Keratinocyte (primary cell): ENCODE measurements at places on chromosomes 4 and X. TPM values are rescaled to one million over a fixed set of nuclear protein-coding genes. Genes with fewer than 3 reads are reported as not detected.

- no peak for DNase-seq
Measured at GRCh38 chr4:47451657-47452056, 11.8 kb downstream of the COMMD8 start.

- no peak for DNase-seq
Measured at GRCh38 chrX:22481436-22481835, 208.7 kb downstream of the CBLL2 start.

GRCh38 chrX:8183346-8183745 is 12.3 kb upstream of the VCX2 start:
- DNase-seq, result no peak

The MID1 gene
- 4.7 to 15.4 TPM (median 9.2 TPM) in 3 replicates for polyA plus RNA-seq

The GLRA3 gene
- not detected in 3 replicates for polyA plus RNA-seq

GRCh38 chrX:137430301-137430700 is 135.6 kb upstream of the ZIC3 start:
- DNase-seq, result no peak

The CENPC gene
- 3.9 to 7.9 TPM (median 4.5 TPM) in 3 replicates for polyA plus RNA-seq

The PLS3 gene
- polyA plus RNA-seq, result 278 to 457 TPM (median 317 TPM) in 3 replicates

- no peak for DNase-seq
Measured at GRCh38 chrX:23493941-23494374, 159.3 kb downstream of the PTCHD1 start.

- DNase-seq, result no peak
Measured at GRCh38 chr4:183618681-183619080, 40.3 kb downstream of the RWDD4 start.

The AVPR2 gene
- not detected in 3 replicates for polyA plus RNA-seq

DNA sequence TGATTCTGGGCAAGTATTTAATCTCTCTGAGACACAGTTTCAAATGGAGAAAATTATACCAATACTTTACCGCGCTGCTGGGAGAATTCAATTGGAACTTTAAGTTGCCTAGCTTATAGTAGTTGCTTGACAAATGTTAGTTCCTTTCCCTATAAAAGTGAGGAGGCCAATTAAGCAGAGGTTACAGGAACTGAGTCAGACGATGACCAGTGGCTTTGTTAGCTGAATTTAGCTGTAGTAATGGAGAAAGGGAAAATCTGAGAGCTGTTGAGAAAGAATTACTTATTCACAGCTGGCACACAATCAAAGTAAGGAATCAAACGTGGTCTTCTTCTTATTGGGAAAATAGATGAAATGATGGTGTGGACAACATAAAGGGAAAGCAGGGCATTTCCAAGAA is 29.6 kb downstream of the SMARCA1 start:
- DNase-seq, result no peak

GRCh38 chr4:119679251-119679650 is 50.6 kb upstream of the PDE5A start:
- DNase-seq, result no peak

DNA sequence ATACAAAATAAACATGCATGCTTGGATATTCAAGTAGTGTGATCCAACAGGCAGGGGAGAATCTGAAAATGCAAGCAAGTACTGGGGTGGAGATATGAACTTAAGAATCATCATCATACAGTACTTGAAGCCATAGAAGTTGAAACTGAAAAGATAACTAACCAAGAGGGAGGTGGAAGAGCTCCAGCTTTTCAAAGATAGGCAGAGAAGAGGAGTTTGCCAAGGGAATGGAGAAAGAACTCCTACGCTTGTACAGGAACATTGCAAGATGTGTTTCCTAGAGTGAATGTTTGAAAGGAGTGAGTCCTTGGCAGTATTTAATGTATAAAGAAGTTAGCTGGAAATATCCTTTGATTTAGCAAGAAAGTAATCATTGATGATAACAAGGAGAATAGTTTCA is 106.2 kb upstream of the FRMPD4 start:
- no peak for DNase-seq

GRCh38 chrX:17441965-17442364 is 67.0 kb downstream of the NHS start:
- DNase-seq, result no peak

DNA sequence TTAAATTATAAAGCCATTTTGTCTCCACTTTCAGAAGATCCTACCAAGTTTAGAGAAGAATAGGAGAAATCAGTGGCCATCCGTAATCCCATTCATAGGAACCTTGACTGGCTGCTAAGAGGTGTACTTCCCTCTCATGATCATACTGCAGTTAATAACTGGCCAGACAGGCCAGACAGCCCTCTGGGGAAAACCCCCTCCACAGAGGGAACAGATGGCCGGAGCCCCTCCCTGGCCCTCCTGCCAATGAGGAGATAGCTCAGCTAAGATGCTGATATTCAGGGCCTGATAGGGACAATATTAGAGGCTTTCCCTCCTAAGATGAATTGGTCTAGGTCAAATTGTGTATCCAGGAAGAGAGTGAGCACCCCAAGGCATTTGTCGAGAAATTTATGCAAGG is 200.0 kb upstream of the MAOA start:
- no peak for DNase-seq

- DNase-seq, result no peak
Measured at GRCh38 chr4:16075061-16075460, 8.8 kb downstream of the PROM1 start.

DNA sequence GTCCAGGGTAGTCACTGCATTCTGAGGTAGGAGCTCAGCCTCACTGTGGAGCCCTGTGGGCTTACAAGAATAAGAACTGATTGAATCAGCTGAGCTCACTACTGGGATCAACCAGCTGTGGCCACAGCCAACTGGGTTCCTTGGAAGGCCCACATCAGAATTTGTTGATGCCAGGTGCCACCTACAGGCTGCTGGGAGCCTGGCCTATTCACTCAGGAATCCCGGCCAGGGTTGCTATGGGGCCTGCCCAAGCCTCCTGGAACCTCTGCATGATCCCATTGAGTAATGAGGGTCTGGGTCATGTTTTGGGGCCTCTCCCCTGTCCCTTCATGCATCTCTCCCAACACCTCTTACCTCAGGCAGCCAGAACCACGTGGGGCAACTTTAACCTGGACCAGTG is 53.9 kb upstream of the KIAA1210 start:
- DNase-seq, result no peak

GRCh38 chrX:112967341-112967740 is 126.7 kb upstream of the AMOT start:
- no peak for DNase-seq

- no peak for DNase-seq
Measured at GRCh38 chrX:43560247-43560946, 95.7 kb upstream of the MAOA start.

The CC2D2A gene
- 5.9 to 11.8 TPM (median 8.9 TPM) in 3 replicates for polyA plus RNA-seq

- DNase-seq, result no peak
Measured at GRCh38 chr4:122911588-122911987, 10.8 kb downstream of the NUDT6 start.

The ARR3 gene
- not detected in 3 replicates for polyA plus RNA-seq

The FRMD7 gene
- polyA plus RNA-seq, result 0.01 to 0.03 TPM in 2 of 3 replicates, not detected in the other

GRCh38 chr4:109729117-109729717 is 653 bp downstream of the PLA2G12A start:
- DNase-seq, result no peak

The RBBP7 gene
- polyA plus RNA-seq, result 88.5 to 137 TPM (median 101 TPM) in 3 replicates

The NOX1 gene
- polyA plus RNA-seq, result not detected in 3 replicates

GRCh38 chrX:11564546-11564945 is 101.2 kb downstream of the ARHGAP6 start:
- no peak for DNase-seq

- DNase-seq, result no peak
Measured at GRCh38 chrX:53682885-53683555, 3.5 kb downstream of the HUWE1 start.
